Neuronal stem cell (in vitro differentiated cells): ENCODE measurements at places on chromosomes 1 and 21.

GRCh38 chr1:205354259-205355074, 2.3 kb downstream of the KLHDC8A start:
- no peak for DNase-seq

DNA sequence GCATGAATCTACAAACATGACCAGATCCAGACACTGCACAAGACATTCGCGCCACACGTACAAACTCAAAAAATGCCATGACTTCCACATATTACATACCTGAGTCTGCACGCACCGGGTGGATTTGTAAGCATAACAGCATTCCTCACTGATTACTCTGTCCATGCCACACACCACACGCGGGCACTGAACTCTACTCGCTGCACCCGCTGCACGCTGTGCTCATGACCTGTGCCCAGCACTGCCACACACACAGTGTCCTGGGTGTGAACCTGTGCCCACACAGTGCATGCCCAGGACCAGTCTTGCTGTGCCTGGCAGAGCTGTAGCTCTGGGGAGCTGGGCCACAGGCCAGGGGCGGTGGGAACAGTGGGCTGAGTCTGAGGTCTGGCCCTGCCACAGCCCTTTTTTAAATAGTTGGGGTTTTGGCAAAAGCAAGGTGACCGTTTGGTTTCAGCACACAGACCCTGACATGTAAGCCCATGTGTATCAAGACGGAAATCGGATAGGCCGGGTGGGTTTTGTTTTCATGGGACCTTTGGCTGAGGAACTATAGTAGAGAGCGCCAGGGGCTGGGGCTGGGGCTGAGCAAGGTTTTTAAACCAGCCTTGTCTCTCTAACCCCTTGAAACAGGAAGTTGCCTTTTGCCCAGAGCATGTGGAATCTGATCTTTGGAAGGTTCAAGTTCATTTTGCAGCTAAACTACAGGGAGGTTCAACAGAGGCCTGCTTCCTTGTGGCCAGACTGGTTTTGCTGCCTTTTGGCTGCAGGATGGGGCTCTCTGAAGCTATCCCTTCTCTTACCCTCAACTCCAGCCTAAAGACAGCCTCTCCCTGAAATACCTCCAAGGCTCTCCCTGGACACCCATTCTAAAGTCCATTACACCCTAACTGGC, 12.3 kb upstream of the GOLT1A start:
- DNase-seq: no peak

- no peak for DNase-seq
Measured at GRCh38 chr1:41646186-41646585, 161.7 kb upstream of the EDN2 start.

- DNase-seq: no peak
Measured at GRCh38 chr1:66290761-66291530, 243.0 kb upstream of the SGIP1 start.

- no peak for DNase-seq
Measured at GRCh38 chr1:154328318-154329151, 3.2 kb downstream of the ATP8B2 start.

DNA sequence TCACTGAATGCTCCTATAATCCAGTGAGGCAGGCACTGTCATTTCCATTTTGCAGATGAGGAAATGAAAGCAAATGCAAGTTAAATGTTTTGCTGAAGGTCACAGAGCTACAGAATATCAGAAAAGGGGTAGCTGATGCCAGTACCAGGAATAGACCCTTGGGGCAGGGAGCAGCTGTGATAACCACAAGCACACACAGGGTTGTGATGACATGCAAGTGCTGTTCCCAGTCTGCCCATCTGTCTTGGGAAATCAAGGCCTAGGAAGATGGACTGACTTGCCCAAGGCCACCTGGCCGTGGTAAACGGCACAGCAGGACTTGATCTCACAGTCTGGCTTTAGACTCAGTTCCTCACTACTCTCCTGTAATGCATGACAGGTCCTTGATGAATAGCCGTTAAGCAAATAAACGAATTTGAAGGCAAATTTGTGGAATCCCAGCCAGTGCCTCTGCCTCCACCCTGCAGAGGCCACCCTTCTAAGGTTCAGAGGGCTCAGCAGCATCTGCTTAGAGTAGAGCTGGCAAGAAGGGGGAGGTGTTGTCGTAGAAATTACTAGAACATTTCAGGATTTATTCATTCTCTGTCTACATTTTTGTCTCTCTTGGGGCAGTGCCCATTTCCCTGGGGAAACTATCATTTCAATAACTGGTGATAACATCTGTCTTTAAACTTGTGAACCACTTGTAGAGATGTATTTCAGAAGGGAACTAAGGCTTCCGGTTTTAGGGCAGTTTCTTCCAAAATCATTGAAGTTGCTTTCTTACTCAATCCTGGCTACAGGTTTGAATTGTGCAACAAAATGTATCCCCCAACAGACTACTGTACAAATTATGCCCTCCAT, 53.2 kb upstream of the MRPS6 start:
- DNase-seq: no peak

- no peak for DNase-seq
Measured at GRCh38 chr1:63626222-63626621, 33.0 kb downstream of the PGM1 start.

- DNase-seq: no peak
Measured at GRCh38 chr1:25019337-25020172, 89.5 kb upstream of the RUNX3 start.

DNA sequence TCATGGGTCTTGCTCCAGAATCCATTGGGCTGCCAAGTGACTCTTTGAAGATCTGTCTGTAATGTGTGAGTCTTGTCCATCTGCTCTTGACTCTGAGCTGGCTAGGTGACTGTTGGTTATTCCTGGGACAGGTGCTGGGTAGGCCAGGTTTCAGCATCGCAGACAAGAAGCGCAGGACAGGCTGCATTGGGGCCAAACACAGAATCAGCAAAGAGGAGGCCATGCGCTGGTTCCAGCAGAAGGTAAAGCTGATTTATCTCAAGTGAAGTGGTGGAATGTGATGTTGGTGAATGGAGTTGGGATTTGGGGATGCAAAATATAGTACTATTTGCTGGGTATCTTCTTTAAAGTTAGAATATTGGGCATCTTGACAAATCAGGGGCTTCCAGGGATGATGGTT, 4.1 kb downstream of the RPL11 start:
- DNase-seq: no peak

DNA sequence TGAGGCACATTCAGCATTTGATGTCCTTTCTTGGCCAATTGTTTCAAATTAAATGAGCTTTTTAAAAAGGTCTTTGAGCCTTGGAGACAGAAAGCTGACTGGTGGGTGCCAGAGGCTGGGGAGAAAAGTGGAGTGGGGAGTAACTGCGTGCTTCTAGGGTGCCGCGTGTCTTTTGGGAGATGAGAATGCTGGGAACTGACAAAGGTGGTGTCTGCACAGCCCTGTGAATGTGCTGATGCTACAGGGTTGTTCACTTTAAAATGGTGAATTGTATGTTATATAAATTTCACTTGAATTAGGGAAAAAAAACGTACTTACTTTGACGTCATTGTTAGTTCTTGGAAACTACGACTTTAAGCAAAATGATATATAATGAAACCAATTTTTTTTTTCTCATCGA, 8.1 kb upstream of the TFF1 start:
- DNase-seq: no peak

DNA sequence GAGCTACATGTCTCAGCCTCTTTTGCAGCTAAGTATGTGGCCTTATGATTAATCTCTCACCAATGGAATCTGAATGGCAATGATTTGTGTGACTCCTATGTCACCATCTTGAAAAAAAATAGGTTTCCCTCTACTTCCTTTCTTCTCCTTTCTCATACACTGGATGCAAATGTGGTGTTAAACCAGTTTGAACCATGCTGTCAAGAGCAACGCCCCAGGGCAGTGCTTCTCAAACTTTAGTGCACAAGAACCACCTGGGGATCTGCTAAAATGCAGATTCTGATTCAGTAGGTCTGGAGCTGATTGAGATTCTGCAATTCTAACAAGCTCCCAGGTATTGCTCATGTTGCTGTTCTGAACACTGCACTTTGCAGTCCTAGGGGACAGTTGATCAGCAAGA, 44.7 kb upstream of the ZNF644 start:
- DNase-seq: no peak

DNA sequence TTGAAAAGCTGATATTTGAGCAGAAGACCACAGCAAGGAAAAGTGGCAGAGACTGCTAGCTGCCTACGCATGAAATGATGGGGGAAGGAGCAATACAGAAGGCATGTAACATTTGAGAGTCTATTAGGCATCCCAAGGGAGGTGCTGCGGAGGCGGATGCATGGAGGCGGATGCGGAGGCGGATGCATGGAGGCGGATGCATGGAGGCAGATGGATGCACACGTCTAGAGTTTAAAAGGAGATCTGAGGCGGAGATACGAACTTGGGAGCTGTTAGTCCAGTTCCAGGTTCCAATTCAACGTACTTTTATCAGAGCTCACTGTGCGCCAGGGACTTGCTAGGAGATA, 744 bp upstream of the DDX20 start:
- no peak for DNase-seq

DNA sequence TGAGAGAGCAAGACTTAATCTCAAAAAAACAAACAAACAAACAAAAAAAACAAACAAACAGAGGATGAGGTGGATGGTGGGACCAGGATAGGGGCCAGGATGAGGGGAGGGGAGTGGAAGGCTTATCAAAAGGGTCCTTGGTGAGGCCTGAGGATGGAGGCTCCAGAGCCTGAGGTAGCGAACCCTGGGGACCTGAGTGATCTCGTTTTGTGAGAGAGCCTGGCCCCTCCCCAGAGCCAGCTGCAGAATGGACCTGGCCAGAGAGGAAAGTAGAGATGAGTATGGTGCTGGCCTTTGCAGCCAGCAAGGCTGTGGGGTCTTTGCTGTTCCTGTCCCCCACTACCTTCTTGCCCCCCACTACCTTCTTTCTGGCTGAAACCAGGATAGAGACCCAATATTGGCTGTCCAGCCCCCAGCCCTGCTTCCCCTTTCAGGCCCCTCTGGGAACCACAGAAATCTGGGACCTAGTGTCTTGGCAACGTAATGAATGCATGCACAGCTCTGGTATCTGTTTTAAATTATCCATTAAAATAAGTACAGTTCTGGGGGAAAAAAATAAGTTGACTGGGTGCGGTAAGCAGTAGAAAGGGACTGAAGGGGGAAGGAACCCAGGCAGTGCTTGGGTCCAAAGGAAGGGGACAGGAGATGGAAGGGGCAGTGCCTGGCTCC, 1.1 kb upstream of the LMNA start:
- DNase-seq: no peak

DNA sequence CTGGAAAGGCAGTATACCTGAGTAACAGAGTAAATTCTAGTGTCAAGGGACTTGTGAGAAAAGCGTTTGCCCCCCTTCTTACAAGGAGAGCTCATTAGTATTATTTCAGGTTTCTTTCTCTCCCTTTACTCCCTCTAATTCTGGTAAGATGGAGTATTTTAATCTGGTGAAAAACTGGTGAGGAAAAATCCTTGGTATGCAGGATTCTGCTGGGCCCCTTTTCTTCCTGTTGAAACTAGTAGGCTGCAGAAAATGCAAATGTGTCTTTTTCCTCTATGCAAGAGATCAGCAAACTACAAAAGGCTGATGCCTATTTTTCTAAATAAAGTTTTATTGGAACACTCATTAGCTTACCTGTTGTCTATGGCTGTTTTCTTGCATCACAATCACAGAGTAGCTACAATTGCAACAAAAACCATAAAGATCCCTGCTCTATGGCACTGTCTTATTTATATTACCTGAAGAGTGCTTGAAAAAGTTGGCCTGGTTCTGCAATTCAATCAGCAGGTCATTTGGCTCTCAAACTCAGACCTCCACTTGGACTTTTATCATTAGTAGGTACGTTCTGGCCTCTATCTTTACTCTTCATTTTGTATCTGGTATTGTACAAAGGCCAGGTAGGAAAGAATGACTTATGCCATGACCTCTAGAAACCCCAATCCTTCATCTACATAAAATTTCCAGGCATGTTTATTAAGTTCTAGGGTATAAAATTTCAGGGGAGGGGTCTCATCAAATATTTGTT, 109.6 kb downstream of the AKT3 start:
- DNase-seq: no peak

- no peak for DNase-seq
Measured at GRCh38 chr1:7991504-7992440, 30.3 kb downstream of the PARK7 start.

DNA sequence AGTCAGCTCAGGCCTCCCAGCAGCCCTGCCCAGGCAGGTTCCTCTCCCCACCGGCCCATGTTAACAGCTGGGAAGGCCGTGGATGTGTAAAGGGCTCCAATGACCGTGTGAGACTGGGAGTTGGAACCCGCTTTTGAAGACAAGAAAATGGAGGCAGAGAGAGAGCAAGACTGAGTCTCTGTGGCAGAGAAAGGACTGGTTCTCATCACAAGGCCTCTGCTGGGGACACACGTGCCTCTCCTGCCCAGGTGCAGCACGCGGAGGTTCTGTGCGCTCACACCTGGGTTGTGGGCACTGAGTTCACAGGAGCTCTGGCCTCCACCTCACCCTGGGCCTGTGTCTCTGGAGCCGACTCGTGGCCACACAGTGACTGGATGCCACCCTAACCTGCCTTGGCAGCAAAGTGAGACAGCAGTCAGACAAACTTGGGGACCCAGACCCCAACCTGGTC, 27.0 kb downstream of the RUNX3 start:
- DNase-seq: no peak

GRCh38 chr1:185432948-185433347, 115.9 kb upstream of the IVNS1ABP start:
- no peak for DNase-seq

DNA sequence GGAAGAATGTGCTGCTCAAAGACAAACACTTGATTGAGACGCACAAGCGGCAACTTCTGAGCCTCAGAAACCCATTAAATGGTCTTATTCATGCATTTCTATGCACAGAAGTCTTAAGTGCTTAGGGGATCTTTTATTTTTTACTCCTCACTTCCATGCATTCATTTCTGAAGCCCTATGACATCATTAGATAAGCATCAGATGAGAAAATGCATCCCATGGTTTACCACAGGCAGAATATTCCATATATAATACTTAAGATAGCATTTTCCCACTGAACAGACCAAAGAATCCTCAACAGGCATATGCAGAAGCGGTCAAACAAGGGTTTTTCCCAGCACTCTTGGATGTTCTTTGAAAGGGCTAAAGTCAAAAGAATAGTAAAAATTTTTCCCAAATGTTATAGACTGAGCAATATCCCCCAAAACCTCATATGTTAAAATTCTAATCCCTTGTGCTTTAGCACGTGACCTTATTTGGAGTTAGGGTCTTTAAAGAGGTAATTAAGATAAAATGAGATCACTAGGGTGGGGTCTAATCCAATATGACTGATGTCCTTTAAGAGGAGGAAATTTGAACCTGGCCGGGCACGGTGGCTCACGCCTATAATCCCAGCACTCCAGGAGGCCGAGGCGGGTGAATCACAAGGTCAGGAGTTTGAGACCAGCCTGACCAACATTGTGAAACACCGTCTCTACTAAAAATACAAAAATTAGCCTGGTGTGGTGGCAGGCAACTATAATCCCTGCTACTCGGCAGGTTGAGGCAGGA, 22.6 kb upstream of the FAM89A start:
- DNase-seq: no peak
